ENCODE measurements at places on chromosomes 13 and 19.

- DNase-seq: no peak
Observed at GRCh38 chr13:38624822-38625221, 62.1 kb upstream of the FREM2 start.

GRCh38 chr19:10431943-10432735, 11.8 kb downstream of the PDE4A start:
- DNase-seq: peak; percentile 65

GRCh38 chr13:96821381-96821780, 172.9 kb downstream of the OXGR1 start:
- no peak for DNase-seq

GRCh38 chr13:91716436-91717065, 318.1 kb downstream of the GPC5 start:
- no peak for DNase-seq

GRCh38 chr13:109790942-109791605, 4.7 kb upstream of the IRS2 start:
- DNase-seq: no peak

- no peak for DNase-seq
Observed at GRCh38 chr13:65310663-65311328, 1919.3 kb downstream of the PCDH9 start.

GRCh38 chr13:54573186-54573585, 1544.6 kb downstream of the OLFM4 start:
- no peak for DNase-seq

DNA sequence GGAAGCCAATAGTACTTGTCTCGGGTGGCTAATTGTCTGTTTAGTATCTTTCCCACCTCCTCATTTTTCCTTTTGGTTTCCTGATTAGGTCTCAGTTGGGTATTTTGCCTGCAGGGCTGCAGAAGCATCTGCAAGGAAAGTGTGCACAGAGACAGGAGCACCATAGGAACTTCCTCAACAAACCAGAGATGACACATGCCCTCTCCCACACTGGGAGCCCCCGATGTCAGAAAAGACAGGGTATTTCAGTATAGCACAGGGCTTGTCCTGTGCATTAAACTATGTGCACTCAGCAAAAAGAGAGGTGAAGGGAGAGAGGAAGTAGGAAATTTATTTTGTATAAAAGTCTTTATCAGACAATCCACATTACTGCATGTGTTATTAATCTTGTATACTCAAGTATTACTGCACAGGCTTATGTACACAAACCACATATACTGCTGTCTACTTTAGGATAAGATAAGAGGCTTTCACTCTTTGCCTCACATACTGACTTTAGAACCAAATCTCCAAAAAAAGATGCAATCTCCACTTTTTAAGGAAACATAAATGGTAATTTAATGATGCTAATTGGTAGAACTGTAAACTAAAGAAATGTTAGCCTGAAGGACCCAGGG, 501.0 kb downstream of the FOXO1 start:
- DNase-seq: no peak

DNA sequence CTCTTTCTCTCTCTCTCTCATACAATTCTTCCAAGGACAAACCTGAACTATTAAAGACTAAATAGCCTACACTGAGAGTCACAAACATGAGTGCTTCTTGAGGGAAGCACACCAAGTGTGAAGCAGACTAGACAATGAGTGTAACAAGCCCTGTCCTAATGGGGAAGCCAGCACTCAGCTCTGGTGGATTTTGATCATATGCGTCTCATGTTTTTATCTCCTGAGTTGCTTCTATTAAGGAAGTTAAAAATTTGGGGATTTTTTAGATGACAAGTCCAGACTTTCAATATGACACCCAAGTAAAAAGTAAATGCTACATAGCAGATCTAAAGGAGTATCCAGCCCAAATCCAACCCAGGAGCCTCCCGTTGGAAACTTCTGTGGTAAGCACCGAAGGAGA, 437.8 kb downstream of the RFC3 start:
- DNase-seq: no peak

DNA sequence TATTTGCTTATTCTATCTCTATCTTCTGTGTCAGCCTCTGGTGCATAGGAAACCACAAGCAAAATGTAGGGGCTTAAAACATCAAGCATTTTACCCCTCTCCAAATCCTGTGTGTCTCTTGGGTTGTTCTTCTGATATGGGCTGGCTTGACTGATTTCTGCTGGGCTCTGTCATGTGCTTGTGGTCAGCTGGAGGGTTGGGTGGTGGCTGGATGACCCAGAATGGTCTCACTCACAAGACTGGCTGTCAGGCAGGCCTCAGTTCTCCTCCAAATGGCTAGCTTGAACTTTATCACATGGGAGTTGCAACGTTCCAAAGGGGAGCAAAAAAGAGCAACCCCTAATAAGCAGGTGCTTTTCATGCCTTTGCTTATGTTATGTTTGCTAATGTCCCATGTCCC, 9.6 kb upstream of the LYPD5 start:
- no peak for DNase-seq

DNA sequence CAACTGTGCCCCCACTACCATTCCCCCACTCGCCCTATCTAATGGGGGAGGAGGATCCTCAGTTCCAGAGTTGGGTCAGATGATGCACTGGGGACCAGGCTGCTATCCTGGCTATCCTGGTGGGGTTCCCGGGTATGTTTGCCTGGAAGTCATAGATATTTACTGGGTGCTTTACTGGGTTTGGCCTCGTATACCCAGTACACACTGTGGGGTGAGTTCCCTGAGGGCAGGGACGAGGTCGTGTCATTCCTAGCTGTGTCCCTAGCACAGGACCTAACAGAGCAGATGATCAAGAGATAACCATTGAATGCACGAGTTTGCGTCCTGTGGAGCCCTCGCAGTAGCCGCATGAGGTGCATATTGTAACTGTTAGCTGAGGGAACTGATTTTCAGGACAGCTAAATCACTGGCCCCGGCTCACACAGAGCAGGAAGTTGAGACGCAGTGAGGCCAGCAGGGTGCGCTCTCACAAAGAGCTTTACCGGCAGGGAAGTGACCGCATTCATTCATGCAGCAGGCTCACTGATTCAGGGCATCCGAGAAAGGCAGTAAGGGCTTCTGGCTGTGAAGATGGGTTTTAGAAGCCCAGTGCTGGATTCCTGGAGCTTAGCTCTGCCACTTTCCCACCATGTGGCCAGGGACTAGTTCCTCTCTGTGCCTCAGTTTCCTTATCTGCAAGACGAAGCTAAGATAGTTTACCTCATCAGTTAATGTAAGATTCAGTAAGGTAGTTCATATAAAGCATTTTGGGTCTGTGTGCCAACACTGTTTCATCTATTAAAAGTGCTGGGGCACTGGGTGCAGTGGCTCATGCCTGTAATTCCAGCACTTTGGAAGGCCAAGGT, 6.0 kb downstream of the RUVBL2 start:
- DNase-seq: peak; percentile 63

- DNase-seq: no peak
Observed at GRCh38 chr13:27404680-27405079, 19.7 kb upstream of the GTF3A start.

DNA sequence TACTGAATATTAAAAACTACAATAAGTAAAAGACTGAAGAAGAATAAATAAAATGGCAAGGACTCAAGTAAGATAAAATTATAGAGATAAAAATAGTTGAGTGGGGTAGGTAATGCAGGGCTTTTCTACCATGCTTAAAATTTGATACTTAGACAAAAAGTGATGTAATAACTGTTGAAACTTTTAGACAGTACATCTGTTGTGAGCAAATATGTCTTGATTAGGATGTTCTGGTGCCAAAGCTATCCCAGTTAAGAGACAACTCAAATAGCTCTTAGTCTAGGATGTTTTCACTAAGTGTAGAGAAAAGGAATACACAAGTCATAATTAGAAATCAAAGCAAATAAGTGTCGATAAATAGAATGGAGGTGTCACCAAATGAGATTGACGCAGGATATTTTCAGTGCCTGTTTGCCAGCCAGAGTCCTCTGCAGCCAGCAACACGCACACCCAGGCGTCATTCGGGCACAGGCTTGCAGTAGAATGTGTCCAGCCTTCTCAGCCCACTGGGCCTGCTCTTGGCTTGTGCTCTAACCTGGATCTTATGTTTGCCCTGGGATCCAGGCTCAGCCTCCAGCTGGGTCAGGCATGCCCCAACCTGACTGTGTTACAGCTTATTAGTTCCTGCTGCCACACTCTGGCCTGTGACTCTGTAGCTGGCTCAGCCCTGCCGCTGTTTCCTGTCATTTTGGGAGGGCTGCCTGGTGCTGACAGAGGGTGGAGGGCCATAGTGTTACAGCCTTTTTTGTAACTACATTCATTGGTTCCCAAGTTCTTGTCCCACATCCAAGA, 766.2 kb downstream of the PCDH17 start:
- no peak for DNase-seq

- DNase-seq: peak; percentile 61
Observed at GRCh38 chr19:15448778-15449619, 757 bp downstream of the WIZ start.

DNA sequence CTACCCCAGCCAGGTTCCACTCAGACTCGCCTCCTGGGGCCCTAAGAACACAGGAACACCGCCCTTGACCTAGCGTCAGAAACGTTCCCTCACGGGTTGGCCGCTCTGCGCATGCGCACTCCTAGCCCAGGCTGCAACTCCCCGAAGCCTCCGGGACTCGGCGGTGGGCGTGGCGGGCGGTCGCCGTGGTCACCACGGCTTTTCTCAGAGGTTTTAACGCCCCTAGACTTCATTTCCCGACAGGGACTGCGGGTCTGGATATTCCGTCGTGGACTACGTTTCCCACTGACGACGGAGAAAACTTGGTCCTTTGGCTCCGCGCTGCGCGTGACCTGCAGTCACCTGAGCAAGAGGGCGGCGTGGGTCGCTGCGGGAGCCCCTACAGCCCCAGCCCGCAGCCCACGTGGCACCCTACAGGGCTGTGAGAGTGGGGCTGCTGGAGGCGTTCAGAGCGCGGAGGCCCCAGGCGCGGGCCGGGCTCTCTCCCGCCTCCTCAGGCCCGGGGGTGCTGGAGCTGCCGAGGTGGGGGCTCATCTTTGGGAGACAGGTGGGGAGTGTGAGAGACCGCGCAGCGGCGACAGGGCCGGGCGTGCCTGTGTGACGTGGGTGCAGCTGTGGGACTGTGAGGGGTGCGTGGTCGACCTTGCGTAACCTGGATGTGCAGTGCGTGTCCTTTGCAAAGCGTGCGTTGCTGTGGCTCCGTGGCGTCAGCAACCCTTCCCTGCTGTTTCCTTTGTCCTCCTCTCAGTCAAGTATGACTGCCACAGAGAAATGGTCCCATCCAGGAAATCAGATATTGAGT, 38.0 kb upstream of the ZNF573 start:
- DNase-seq: peak; percentile 68

- DNase-seq: no peak
Observed at GRCh38 chr19:41442473-41443355, at the start of gene ERICH4. Gene ERICH4 (plus strand): TSS chr19:41443156. CDS start chr19:41443170, 14 bp downstream.

- peak; percentile 8 for DNase-seq
Observed at GRCh38 chr13:36817996-36818803, 822 bp upstream of the RFXAP start.

DNA sequence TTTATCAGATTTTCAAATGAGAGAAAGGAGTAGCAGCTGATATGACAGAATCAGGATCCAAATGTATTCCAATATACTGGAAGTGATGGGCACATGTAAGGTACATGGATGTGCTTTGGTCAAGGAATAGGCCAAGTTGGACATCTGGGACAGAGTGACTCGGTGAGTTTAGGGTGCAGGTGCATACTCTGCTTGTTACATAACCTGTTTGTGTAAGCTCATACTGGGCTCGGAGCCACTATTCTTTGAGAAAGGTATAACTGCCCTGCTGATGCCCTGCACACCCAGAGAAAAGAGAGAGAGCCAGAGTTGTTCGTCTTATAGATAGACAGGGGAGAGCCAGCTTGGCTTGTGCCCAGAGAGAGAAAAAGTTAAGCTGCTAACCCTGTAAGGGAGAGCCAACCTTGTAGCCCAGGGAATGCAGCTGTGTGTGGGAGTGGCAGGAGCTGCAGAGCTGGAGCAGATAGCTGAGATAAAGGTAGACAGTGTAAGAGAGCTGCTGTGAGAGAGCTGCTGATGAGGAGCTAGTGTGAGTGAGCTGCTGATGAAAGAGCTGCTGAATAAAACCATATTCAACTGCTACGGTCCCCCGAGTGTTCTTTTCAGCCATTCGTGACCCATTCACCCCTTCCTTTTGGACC, 40.7 kb upstream of the N4BP2L1 start:
- DNase-seq: no peak

GRCh38 chr19:51712461-51713081, 11.2 kb downstream of the HAS1 start:
- DNase-seq: peak; percentile 77

DNA sequence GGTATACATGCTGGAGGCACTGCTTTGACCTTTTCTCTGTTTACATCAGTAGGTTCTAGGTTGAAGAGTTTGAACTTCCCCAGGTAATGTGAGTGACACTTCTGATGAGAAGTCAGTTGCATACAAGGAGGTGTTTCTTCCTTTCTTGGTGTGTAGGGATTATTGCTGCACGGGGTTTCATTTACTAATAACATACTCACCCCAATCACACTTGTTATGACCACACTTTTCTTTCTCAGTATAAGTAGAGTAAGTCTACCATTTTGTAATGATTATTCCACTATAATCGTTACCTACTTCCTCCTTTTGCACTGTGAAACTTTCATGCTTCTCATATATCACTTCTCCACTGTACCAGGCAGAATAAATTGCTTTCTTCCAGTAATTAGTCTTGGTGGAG, 138.0 kb downstream of the TNFSF13B start:
- no peak for DNase-seq

- peak; percentile 45 for DNase-seq
Observed at GRCh38 chr19:14433554-14434501, 722 bp downstream of the PKN1 start.

DNA sequence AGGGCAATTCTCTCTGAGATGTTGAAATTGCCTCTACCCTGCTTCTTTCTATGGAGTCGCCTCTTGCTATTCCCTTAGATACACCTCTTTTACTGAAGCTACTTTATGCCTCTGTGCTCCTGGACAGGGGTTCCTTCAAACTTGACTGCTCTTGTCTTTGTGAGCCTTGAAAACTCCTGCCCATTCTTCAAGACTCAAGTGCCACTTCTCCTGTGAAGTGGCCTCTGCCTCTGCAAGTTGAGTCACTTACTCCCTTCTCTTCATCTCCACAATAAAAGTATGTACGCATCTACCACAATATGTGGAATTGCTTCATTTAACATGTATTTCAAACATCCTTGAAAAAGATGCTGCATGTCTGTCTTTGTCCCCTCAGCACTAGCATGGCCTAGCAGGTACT, 66.0 kb upstream of the TPP2 start:
- no peak for DNase-seq

Measured in germinal center (tissue), 1 donor.